Activated CD4-positive, alpha-beta memory T cell treated with anti-CD3 and anti-CD28 coated beads, Interleukin-2, amount 10 ng/mL, durations not matched to agents 7 days and 5 days (primary cell): ENCODE measurements at places on chromosomes 12 and 14. TPM values are rescaled to one million over a fixed set of nuclear protein-coding genes. Genes with fewer than 3 reads are reported as not detected.

Gene CMKLR1
- total RNA-seq: not detected

Gene TMTC1
- total RNA-seq: 0.93 TPM

Gene MDP1
- 17.0 TPM for total RNA-seq

GRCh38 chr14:90990141-90990540 lies 70.3 kb downstream of the RPS6KA5 start:
- H3K4me3 ChIP-seq: no peak overlapping the region
- no peak for DNase-seq
- H3K36me3 ChIP-seq: peaks cover 65% of the 10 kb centered on the region

DNA sequence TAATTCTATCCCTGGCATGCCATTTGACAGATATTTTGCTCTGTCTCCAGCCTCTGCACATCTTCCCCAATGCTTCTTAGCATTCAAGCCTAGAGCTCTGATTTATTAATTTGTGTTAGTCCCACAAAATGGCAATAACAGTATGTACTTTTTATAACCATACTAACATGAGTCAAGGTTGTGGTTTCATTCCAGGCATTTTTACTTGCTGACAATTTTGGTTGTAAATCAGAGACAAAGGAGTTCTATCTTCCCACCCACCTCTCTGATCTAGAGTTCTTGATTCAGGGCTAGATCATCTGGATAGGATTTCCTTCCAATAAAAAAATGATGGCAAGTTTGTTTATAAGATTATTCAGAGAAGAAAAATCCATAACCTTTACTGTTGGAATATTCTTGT lies 18.5 kb upstream of the CISTR start:
- H3K27me3 ChIP-seq: peaks cover 58% of the 10 kb centered on the region
- H3K4me3 ChIP-seq: no peak overlapping the region
- no peak for DNase-seq
- H3K36me3 ChIP-seq: no peaks in the 10 kb centered on the region

GRCh38 chr14:94673071-94673470 lies 60.9 kb downstream of the SERPINA3 start:
- peak; percentile 3 for DNase-seq
- H3K4me3 ChIP-seq: no peak overlapping the region
- no peaks in the 10 kb centered on the region for H3K4me1 ChIP-seq
- no peaks in the 10 kb centered on the region for H3K36me3 ChIP-seq

DNA sequence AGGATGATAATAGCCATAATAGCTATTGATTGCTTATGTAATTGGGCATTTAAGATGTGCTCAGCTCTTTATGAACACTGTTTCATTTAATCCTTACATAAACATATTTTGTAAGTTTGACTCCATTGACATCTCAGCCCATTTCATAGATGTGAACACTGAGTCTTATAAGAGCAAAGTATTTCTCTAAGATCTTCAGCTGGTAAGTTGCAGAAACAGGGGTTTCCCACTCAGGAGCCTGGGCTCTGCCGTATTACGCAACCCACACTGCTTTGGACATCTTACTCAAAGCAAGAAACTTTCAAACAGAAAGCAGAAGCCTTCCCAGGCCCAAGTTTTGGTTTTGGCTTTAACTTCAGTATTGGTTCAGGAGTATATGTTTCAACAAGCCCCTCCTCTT lies 705.1 kb downstream of the MED13L start:
- H3K27ac ChIP-seq: no peak overlapping the region
- no peaks in the 10 kb centered on the region for H3K36me3 ChIP-seq
- H3K4me1 ChIP-seq: no peaks in the 10 kb centered on the region
- DNase-seq: no peak
- H3K27me3 ChIP-seq: no peaks in the 10 kb centered on the region

- H3K4me3 ChIP-seq: no peak overlapping the region
- H3K27ac ChIP-seq: no peak overlapping the region
- H3K27me3 ChIP-seq: peaks cover 14% of the 10 kb centered on the region
These were observed 137.8 kb downstream of the HMGA2 start for GRCh38 chr12:65962036-65962430.

GRCh38 chr12:115639648-115640012 lies 637.9 kb downstream of the MED13L start:
- no peaks in the 10 kb centered on the region for H3K4me1 ChIP-seq
- H3K4me3 ChIP-seq: no peak overlapping the region
- H3K27ac ChIP-seq: no peak overlapping the region
- DNase-seq: no peak
- no peaks in the 10 kb centered on the region for H3K27me3 ChIP-seq

- H3K4me3 ChIP-seq: no peak overlapping the region
- peak; percentile 15 for DNase-seq
- no peaks in the 10 kb centered on the region for H3K27me3 ChIP-seq
- H3K27ac ChIP-seq: no peak overlapping the region
These were observed 13.5 kb downstream of the C14orf132 start for GRCh38 chr14:96052541-96053247.

- H3K36me3 ChIP-seq: peaks cover 53% of the 10 kb centered on the region
- DNase-seq: peak; percentile 41
- H3K27me3 ChIP-seq: no peaks in the 10 kb centered on the region
- peaks cover 38% of the 10 kb centered on the region for H3K4me1 ChIP-seq
- no peak overlapping the region for H3K4me3 ChIP-seq
These were observed 79.9 kb downstream of the HECTD1 start for GRCh38 chr14:31127690-31128089.

- H3K4me1 ChIP-seq: no peaks in the 10 kb centered on the region
- H3K36me3 ChIP-seq: no peaks in the 10 kb centered on the region
- no peak overlapping the region for H3K4me3 ChIP-seq
- DNase-seq: no peak
- no peak overlapping the region for H3K27ac ChIP-seq
- H3K27me3 ChIP-seq: no peaks in the 10 kb centered on the region
These were observed 66.6 kb downstream of the FLRT2 start for GRCh38 chr14:85596562-85596961.

DNA sequence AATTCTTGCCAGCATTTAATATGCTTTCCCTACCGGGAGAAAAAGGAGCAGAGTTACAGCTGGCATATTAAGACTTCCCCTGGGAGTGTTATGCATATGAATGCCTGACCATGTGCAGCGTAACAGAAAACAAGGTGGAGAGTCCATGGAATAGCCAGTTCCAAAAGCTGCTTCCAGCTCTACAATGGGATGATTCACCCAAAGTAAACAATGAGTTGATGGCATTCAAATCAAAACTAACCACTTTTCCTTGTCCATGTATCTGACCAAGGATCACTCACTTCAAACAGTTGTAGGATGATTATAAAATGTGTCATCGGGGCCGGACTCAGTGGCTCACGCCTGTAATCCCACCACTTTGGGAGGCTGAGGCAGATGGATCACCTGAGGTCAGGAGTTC lies 48.1 kb upstream of the BICDL1 start:
- no peaks in the 10 kb centered on the region for H3K36me3 ChIP-seq
- no peak overlapping the region for H3K27ac ChIP-seq
- no peak for DNase-seq
- H3K4me3 ChIP-seq: no peak overlapping the region
- peaks cover 3% of the 10 kb centered on the region for H3K27me3 ChIP-seq
- H3K4me1 ChIP-seq: no peaks in the 10 kb centered on the region

GRCh38 chr12:70080566-70080965 lies 162.7 kb upstream of the CNOT2 start:
- peaks cover 2% of the 10 kb centered on the region for H3K27me3 ChIP-seq
- no peaks in the 10 kb centered on the region for H3K4me1 ChIP-seq
- no peak for DNase-seq
- H3K36me3 ChIP-seq: no peaks in the 10 kb centered on the region

DNA sequence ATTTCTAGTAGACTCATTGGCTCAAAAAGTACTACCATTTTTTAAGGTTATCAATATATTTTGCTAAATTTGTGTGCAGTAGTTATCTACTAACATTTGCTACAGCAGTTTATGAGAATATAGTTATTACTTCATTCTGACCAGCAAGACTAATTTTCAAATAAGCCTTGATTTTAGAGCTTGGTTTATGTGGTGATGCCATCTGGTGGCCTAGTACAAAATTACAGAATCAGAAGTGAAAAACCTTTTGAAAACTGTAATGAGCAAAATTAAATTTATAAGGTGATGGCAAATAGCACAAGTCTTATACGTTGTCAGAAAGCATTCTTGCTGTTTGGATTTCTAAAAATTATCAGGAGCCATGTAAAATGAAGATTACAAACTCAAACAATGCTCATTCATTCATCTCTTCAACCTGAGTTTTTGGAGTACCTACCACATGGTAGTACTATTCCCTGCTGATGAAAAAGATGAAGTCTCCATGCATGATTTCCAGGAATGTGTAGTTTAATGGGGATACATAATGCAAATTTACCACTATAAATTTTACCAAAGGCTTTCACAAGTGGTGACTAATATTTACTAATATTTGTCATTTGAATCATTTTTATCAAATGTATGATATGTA lies 51.0 kb downstream of the MAGOHB start:
- no peak overlapping the region for H3K4me3 ChIP-seq
- DNase-seq: no peak
- H3K27ac ChIP-seq: no peak overlapping the region
- H3K27me3 ChIP-seq: peaks cover 38% of the 10 kb centered on the region
- no peaks in the 10 kb centered on the region for H3K4me1 ChIP-seq
- no peaks in the 10 kb centered on the region for H3K36me3 ChIP-seq
